ENCODE measurements at places on chromosomes 6 and 20. TPM values are rescaled to one million over a fixed set of nuclear protein-coding genes. Genes with fewer than 3 reads are reported as not detected.
A peak's percentile ranks its signal among the peaks of the same experiment; 100 is the strongest.

GRCh38 chr6:70166088-70166958 lies 136.6 kb downstream of the COL9A1 start:
- peak; percentile 62 for DNase-seq

DNA sequence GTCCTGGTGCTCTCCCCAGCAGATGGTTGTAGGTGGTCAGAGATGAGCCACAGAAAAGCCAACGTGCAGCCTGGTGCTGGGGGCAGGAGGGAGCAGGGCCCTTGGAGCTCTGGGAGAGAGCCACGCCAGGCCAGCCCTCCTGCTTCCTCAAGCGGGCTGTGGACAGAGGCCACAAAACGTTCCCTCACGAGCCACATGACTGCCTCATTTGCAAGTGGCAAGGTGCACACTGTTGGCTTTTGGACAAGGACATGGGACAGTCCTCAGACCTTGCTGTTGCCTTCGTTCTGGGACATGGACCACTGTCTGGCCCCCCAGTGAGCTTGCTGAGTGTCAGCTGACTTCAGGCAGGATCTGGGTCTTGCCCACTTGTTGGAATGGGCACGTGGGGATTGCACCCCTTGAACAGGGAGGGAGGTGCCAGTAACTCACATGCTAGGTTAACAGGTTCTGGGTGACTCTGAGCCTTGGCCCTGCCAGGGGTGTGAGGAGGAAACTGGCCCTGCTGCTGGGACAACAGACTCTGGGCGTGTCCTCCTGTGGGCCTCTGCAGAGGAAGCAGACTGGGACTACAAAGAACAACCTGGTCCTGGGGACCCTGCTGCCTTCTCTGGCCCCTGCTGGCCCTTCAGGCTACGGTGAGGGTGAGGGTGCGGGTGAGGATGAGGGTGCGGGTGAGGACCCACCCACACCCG lies 2.6 kb downstream of the SLCO4A1 start:
- DNase-seq = no peak

DNA sequence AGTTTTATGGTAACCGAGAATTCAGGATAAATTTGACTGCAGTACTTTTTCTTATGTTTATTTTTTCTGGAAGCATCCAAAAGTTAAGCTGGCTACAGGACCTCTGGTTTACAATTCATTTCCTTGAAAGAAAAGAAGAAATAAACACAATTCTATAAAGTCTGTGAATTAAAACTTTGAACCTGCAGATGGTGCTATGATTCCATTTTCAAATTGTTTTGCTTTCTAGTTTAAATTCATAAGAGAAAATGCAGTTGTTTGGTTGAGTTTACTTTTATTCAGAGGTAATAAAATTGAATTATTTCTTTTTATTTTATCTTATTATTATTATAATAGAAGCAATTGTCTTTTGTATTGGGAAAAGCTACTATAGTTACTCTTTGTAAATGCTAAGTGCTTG lies 1.8 kb upstream of the VIP start:
- DNase-seq = no peak

DNA sequence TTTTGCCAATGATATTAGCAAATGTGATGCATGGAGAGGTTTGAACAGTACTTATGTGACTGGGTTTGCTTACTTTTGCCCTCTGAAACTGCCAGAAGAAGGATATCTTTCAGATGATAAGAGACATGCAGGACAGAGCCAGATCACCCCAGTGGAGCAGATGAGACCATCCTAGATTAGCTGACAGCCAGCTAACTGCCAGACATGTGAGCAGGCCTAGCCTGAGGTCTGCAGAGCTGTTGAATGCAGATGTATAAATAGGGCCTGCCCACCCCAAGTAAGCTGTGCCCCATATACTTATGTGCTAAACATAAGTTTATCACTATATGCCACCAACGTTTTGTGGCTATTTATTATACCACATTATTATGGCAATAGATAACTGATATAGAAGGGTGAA lies 5.9 kb downstream of the ZSCAN31 start:
- DNase-seq = no peak

GRCh38 chr6:247351-247750 lies 44.9 kb upstream of the DUSP22 start:
- DNase-seq = no peak

- no peak for DNase-seq
Measured at GRCh38 chr6:159499034-159499433, 194.0 kb downstream of the SOD2 start.

SYNCRIP gene
- total RNA-seq = 57.2 TPM
